Trophoblast cell (in vitro differentiated cells and primary cell): ENCODE measurements at places on chromosomes 7 and 10.

GRCh38 chr7:159238541-159238940 lies 93.9 kb upstream of the VIPR2 start:
- DNase-seq = no peak
- no peak overlapping the region for H3K4me3 ChIP-seq
- H3K4me1 ChIP-seq = no peaks in the 10 kb centered on the region
- H3K27ac ChIP-seq = no peak overlapping the region
- H3K27me3 ChIP-seq = no peaks in the 10 kb centered on the region

- H3K36me3 ChIP-seq = no peaks in the 10 kb centered on the region
- no peaks in the 10 kb centered on the region for H3K4me1 ChIP-seq
- DNase-seq = no peak
Measured at GRCh38 chr10:120609006-120609405, 152.0 kb downstream of the PLPP4 start.

GRCh38 chr10:36469585-36469984 lies 655.8 kb upstream of the ANKRD30A start:
- no peak for DNase-seq
- no peaks in the 10 kb centered on the region for H3K36me3 ChIP-seq
- H3K27ac ChIP-seq = no peak overlapping the region
- no peaks in the 10 kb centered on the region for H3K27me3 ChIP-seq
- H3K4me1 ChIP-seq = no peaks in the 10 kb centered on the region
- no peak overlapping the region for H3K4me3 ChIP-seq

DNA sequence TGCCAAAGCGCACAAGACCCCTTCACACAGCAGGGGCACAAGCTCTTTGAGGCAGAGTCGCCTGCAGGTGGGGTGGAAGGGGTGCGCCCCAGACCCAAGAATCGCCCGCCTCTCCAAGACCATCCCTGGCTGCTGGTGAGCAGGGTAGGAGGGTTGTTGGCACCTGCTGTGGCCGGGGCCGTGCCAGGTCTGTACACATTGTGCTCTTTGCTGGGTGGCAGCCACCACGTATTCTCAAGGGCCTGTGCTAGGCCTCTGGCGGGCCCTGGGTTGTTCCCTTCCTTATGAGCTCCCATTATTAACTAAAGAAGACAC lies 84.4 kb downstream of the LHPP start:
- H3K4me3 ChIP-seq = no peak overlapping the region
- no peaks in the 10 kb centered on the region for H3K36me3 ChIP-seq
- no peak for DNase-seq
- no peaks in the 10 kb centered on the region for H3K27me3 ChIP-seq
- no peaks in the 10 kb centered on the region for H3K4me1 ChIP-seq
- no peak overlapping the region for H3K27ac ChIP-seq

DNA sequence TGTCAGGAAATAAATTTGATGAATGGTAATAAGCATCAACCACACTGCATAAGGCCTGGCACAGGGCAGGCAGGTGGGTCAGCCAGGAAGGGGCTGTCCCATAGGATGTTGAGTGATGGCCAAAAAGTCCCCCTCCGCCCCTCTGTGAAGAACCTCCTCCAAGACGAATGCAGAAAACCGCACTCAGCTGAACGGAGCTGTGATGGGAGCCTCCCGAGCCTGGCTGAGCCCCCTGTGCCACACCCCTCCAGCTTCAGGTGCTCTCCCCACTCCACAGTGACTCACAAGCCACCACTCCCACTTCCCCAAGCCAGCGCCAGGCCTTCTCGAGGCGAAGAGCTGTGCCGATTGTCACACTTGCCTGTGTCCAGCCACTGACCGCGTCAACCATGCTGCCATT lies 184.2 kb downstream of the MAD1L1 start:
- H3K36me3 ChIP-seq = peaks cover 4% of the 10 kb centered on the region
- H3K4me1 ChIP-seq = no peaks in the 10 kb centered on the region
- H3K27me3 ChIP-seq = no peaks in the 10 kb centered on the region
- no peak overlapping the region for H3K4me3 ChIP-seq

DNA sequence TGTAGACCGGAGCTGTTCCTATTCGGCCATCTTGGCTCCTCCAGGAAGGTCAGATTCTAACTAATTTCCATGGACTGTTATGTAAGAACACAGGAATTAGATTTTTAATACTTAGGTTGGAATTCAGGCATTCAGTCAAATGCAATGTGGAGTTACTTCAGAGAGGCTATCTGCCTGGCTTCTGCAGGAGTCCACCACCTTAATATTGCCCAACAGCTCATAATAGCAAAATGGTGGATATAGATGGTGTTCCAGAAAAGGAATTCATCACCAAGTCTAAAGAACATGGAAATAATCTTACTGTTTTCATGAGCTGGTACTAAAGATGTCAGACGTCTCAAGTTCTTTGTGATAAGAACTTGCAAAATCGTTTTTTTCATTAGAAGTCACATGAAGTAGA lies 39.5 kb downstream of the CRHR2 start:
- peaks cover 2% of the 10 kb centered on the region for H3K36me3 ChIP-seq
- no peaks in the 10 kb centered on the region for H3K27me3 ChIP-seq
- H3K27ac ChIP-seq = no peak overlapping the region
- DNase-seq = no peak
- peaks cover 1% of the 10 kb centered on the region for H3K4me1 ChIP-seq
- H3K4me3 ChIP-seq = no peak overlapping the region

DNA sequence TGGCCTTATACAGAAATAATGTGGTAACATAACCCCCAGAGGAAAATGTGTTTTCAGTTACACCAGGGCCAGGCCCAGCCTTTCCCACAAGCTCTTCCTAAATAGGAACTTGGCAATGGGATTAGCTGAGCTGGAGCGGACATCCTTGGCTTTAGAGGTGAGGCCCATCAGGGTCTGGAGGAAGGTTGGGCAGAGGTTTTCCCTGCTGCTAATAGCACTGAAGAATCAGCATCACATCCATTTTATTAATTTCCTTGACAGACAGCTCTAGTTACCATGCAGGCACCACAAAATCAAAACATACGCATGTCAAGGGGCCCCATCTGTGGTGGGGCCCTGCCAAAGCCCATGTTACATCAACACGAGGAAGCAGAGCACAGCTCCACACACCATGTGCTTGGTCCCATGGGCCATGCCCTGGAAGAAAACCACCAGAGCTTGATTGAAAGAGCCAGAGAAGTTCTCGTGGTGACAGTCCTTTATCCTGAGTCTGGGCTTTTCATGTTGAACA lies 566.6 kb downstream of the KCNMA1 start:
- peaks cover 2% of the 10 kb centered on the region for H3K4me1 ChIP-seq
- no peak overlapping the region for H3K27ac ChIP-seq
- H3K4me3 ChIP-seq = no peak overlapping the region

GRCh38 chr10:85666987-85667386 lies 699.6 kb downstream of the GRID1 start:
- no peaks in the 10 kb centered on the region for H3K27me3 ChIP-seq
- H3K4me1 ChIP-seq = no peaks in the 10 kb centered on the region
- H3K36me3 ChIP-seq = no peaks in the 10 kb centered on the region
- no peak for DNase-seq
- H3K4me3 ChIP-seq = no peak overlapping the region
- no peak overlapping the region for H3K27ac ChIP-seq

GRCh38 chr7:111642373-111642772 lies 80.1 kb upstream of the IMMP2L start:
- H3K36me3 ChIP-seq = no peaks in the 10 kb centered on the region
- H3K4me3 ChIP-seq = no peak overlapping the region
- no peak for DNase-seq
- H3K27me3 ChIP-seq = no peaks in the 10 kb centered on the region

GRCh38 chr10:3625959-3626751 lies 158.9 kb downstream of the KLF6 start:
- peaks cover 3% of the 10 kb centered on the region for H3K4me1 ChIP-seq
- H3K4me3 ChIP-seq = no peak overlapping the region

DNA sequence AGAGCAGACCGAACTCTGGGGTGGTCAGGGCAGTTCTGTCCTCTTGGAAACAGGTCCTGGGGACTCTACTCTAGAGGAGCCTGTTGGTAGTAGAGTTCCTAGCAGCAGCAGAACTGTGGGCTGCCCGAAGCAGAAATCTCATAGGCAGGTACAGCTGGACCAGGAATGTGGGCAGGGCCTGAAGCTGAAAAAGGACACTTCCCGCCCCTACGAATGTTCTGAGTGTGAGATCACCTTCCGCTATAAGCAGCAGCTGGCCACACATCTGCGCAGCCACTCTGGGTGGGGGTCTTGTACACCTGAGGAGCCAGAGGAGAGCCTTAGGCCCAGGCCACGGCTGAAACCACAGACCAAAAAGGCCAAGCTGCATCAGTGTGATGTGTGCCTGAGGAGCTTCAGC lies 8.3 kb upstream of the ZNF783 start:
- peaks cover 3% of the 10 kb centered on the region for H3K4me1 ChIP-seq
- H3K27me3 ChIP-seq = no peaks in the 10 kb centered on the region
- peaks cover 45% of the 10 kb centered on the region for H3K36me3 ChIP-seq
- DNase-seq = peak; percentile 66
- no peak overlapping the region for H3K4me3 ChIP-seq

DNA sequence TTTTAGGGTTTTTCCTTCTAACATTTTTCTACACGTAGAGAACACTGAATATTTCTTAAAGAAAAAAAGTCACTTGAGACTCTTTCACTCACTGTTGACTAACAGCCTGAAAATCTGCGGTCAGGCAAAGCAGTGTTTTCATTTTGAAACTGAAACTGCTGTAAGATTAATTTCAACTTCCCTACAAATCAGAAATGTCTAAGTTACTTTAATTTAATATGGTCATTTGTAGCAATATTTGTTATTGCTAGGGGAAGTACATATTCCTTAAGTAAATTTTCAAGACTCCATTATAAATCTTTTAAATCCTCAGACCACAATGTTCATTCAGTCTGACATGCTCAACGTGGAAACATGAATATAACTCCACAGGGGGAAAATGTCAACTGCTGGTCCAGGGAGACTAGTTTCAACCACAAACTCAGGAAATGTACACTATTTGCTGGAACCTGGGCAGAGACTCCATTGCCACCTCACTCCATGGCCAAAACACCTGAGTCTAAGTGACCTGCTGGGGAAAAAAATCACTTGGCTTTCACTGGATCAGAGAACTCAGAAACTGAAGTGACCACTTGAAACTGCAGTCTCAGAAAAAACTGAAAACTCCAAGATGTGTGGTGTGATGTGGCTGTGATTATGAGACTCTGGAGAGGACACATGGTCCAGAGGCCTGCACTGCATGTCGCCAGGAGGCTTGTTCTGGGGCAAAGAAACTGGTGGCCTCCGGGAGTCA lies 161.2 kb downstream of the TAX1BP1 start:
- H3K27ac ChIP-seq = no peak overlapping the region
- no peaks in the 10 kb centered on the region for H3K36me3 ChIP-seq
- peaks cover 6% of the 10 kb centered on the region for H3K4me1 ChIP-seq
- DNase-seq = no peak
- H3K4me3 ChIP-seq = no peak overlapping the region
- H3K27me3 ChIP-seq = no peaks in the 10 kb centered on the region
